ENCODE measurements at places on chromosomes 3 and 15.

- no peak for DNase-seq
Observed at GRCh38 chr15:76930831-76931396, 635 bp upstream of the RCN2 start.

DNA sequence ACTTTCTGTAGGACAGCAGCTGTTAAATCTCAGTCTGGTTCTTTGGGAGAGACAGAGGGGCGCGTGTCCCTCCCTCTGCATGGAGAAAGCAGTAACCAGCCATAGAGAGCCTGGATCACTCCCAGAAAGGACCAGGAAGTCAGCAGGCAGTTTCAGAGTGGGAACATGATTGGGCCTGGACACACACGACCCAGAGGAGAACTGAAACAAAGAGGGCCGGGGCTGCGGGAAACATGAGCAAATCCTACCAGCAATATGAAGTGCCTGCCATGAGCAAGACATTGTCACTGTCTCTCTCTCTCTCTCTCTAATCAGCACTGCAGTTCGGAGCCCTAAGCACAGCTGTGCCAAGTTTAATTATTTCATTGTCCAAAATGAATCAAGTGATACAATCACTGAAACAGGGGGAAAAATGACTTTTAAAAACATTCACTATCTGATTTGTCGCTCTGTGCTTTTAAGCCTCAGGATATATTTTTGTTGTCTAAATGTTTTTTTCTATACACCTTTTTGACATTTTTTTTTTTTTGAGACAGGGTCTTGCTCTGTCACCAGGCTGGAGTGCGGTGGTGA, 17.6 kb downstream of the MUC13 start:
- no peak for DNase-seq

- DNase-seq = no peak
Observed at GRCh38 chr3:162338514-162338913, 841.9 kb downstream of the OTOL1 start.

DNA sequence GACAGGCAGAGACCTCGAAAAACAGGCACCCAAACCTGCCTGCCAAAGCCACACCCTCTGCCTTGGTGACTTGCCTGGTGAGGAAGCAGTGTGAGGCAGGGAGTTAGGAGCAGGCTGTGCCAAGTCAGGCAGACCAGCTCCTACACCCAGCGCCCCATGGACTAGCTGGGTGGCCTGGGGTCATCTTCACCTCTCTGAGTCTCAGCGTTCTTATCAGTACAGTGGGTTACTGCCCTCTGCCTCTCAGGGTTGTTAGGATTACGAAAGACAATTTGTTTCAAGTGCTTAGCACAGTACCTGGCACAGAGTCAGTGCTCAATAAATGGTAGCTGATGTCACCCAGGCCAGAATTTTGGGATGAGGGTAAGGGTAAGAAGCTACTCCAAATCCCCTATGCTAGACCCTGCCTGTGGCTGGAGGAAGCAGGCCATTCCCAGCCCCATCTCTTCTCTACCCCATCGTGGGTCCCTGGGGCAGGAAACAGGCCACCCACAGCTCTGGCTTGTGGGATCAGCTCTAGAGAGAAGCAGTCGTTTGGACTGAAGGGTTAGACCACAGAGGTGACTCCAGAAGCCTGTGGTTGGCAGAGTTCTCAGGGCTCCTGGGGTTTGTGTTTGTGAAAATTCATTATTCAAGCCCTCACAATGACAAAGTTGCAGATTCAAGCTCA, 10.1 kb downstream of the SLC51B start:
- DNase-seq = no peak

- DNase-seq = no peak
Observed at GRCh38 chr3:107978131-107979055, 112.4 kb downstream of the CD47 start.

- no peak for DNase-seq
Observed at GRCh38 chr15:101528108-101528916, 38.8 kb upstream of the PCSK6 start.

DNA sequence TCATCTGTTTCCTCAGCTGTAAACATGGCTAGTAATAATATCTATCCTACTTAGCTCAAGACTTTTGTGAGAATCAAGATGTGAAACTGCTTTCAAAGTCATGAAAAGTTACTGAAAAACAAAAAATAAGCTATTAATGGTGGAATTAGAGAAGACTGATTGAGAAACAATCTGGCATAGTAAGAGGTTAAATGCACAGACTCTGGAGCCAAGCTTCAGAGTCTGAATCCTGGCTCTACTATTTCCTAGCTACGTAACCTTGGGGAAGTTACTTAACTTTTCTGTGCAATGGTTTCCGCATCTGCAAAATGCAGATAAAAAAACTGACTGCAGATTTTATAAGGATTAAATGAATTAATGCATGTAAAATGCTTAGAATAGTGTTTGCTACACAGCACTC, 28.8 kb downstream of the LRRFIP2 start:
- no peak for DNase-seq

DNA sequence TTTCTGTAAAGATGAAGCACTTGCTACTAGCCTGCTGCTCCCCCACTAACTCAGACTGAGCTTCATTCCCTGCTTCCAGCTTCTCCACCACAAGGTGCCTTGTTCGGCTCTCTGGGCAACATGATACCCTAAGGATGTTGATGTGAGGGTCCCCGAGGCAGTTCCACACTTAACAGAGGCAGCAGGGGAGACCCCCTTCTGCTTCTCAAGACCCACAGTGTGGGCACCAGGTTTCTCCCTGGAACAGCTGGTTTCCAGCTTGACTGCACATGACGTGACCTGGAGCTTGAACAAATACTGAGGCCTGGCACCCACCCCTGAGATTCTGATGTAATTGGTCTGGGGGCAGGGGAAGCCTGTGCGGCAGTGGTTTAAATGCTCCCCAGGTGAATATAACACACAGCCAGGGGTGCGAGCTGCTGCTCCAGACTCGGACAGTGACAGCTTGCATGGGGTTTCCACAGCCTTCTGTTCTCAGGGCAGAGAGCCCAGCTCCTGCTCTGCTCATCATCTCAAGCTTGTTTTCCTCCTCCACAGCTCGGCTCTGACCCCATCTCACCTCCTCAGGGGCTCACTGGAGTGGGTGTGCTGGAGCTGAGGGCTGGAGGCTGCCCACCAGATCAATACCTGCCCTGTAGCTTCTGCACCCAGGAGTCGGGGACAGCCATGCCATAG, 95.0 kb upstream of the HACD2 start:
- no peak for DNase-seq

DNA sequence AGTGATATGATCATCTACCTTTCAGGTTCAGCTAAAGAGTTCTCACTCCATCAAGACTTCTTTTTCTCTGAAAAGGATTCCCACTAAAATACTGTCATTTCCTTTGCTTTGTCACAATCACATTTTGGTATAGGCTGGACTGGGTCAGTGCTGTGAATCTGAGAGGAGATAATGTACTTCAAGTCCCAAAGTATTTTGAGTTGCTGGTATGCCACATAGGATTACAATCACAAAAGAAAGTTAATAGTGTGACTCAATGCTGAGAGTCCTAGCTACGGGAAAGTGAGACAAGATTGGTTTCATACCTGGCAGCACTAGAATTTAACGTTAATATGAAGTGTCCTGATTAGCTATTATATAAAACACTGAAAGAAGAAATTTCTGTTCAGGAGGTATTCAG, 1073.5 kb downstream of the FHIT start:
- DNase-seq = no peak

- no peak for DNase-seq
Observed at GRCh38 chr3:172564499-172564898, 41.3 kb upstream of the TNFSF10 start.

GRCh38 chr15:31458596-31459399, 132.2 kb downstream of the KLF13 start:
- no peak for DNase-seq
